Uterus (tissue), 4 donors: ENCODE measurements at places on chromosomes 7 and 10.

DNA sequence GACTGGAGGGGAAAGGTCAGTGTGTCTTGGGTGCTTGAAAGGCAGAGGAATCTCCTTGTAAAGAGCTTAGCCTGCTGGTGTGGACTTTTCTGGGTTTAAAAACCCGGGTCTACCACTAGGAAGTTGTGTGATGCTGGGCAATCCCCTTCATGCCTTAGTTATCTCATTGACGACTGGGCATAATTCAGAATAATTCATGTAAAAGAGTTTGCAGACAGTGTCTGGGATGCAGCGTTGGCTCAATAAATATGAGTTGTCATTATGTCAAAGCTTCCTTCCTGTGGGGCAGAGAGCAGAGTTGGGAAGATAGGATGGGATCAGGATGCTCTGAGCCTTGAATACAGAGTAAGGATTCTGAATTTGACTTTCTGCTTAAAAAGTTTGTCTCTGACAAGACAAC is 196.4 kb downstream of the ADRA2A start:
- no peak for DNase-seq

GRCh38 chr7:72493850-72494661 is 81.9 kb upstream of the CALN1 start:
- DNase-seq, result no peak

- no peak for DNase-seq
Measured at GRCh38 chr7:86929293-86930109, 130.0 kb downstream of the ELAPOR2 start.

- DNase-seq, result no peak
Measured at GRCh38 chr10:28111712-28112111, 112.8 kb upstream of the ODAD2 start.
